ENCODE measurements at places on chromosomes 3 and 15.

DNA sequence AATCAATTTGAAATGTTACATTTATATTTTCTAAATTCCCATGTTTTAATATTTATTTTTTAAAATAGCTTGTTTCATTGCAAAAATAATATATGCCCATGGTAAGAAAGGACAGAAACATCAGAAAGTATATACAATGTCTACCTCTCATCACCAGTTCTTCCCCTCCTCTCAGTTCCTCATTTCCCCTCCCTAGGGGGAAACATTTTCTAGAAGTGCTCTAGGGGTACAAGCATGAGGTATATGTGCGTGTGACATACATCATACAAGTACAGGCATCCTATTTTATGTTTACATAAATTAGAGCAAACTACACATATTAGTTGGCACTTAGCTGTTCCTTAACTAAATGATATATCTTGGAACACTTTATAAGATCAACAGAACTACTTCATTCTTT, 189.3 kb upstream of the VEPH1 start:
- no peak for DNase-seq

GRCh38 chr3:141632779-141633374, 105.2 kb upstream of the RNF7 start:
- DNase-seq = no peak

DNA sequence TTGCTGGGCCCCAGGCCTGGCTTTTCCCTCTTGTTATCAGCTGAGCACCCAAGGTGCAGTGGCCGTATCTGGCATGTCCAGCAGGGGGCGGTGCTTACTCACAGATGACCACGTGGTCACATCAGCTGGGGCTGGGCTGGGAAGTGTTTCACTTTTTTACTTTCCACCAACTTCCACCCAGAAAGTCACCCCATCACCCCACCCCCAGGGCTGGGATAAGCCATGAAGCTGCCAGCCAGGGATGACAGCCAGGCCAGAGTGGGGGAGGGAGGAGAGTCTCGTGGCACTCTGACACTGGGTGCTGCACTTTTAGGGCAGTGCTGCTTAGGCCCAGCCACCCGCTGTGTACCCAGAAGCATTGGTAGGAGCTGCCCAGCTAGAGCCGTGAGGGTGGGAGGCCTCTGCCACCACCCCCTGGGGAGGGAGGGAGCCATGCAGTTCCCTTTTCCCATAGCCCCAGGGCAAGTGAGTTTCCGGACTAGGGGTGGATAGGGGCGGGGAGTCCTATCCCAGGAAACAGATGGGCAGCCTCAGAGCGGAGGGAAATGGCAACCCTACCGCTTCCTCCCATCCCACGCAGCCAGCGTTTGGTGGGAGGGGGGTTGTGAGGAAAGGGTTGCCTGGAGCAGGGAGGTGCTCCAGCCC, 6.1 kb downstream of the PPCDC start:
- no peak for DNase-seq

GRCh38 chr15:45589256-45589655, 2.1 kb downstream of the BLOC1S6 start:
- no peak for DNase-seq

DNA sequence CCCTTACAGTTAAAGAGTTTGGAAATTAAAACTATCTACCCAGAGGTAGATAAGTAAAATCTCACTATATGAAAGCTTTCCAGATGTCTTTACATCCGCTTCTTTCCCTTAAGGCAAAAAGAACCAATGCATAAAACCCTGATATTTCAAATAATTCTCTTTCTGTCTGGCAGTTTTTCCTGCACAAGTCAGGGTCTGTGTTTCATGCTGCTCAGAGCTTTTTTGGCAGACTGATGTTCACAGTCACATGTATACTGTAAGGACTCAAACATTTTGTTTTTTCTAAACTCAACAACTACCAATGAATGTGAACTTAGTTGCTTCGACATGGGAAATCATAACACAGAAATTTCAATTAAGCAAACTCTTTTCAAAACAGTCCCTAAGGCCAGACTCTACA, 988.4 kb downstream of the EPHA3 start:
- DNase-seq = no peak

DNA sequence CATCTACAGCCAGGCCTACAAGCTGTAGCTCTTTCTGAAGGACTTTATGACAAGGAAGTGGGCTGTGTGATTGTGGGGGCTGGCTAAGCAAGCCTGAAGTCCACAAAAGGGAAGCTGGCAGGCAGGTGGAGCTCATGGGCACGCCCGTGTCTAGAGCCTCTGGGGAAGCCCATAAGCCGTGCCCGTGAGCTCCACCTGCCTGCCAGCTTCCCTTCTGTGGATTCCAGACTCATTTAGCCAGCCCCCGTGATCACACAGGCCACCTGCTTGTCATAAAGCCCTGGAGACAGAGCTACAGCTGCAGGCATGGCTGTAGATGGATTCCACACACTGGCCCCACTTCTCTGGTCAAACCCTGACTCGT, 15.2 kb downstream of the EFCC1 start:
- peak; percentile 96 for DNase-seq

- no peak for DNase-seq
Observed at GRCh38 chr3:150238995-150239619, 169.0 kb upstream of the TSC22D2 start.

DNA sequence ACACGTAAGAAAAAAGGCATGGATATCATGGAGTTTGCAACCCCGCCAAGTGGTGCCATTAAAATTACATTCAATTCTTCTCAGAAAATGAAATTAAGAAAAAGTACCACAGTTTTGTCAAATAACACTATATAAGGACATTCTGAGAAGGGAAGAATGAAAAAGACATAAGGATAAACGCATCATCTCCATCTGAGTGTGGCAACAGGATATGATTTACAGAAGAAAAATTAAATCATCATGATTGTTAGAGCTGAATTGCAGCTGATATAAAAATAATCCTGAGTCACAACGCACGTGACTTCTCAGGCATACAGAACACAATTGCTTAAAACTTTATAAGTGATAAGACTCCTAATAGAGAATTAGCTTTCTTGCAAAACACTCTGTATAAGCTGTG, 133.8 kb downstream of the GREM1 start:
- DNase-seq = no peak

- no peak for DNase-seq
Observed at GRCh38 chr3:145678401-145678800, 482.6 kb downstream of the PLOD2 start.

DNA sequence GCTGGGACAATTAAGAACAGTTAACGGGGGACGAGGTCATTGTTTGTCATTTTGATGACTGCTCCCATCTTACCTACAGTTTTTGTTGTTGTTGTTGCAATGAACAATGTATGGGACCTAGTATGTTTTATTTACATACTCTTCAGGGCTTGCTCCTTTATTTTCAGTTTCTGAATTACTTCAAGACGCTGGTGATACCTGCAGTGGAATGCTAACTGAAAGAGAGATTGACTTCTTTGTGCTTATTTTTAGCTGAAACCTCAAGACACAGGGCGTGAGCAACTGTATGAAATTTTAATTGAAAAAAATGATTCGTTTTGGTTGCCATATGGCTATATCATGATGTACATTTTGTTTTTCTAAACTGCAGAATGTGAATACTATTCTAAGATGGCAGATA, 297.9 kb downstream of the EDEM1 start:
- no peak for DNase-seq

DNA sequence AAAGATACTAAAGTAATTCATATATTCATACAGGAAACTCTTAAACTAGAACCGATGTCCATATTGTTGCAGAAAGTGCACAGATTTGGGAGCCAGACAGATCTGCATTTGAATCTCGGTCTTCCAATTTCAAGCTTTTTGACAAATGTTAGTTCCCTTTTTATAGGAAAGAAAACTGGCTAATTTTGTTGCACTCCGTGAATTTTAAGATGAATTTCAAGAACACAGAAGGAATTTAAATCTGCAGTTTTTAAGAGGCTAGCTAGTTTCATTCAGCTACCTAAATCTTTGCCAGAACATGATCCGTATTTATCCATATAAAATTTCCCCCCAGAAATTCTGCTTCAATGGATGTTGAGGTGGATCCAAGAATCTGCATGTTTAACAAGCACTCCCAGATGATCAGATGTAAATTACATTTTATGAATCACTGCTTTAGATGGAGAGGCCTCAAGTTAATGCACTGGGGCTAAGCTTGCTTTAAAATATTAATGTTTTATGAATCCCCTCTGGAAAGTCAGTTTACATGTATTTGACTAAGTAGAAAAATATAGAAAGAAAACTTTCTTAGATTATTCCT, 1296.3 kb upstream of the CADM2 start:
- no peak for DNase-seq

GRCh38 chr15:94606286-94606685, 374.9 kb downstream of the MCTP2 start:
- DNase-seq = no peak

DNA sequence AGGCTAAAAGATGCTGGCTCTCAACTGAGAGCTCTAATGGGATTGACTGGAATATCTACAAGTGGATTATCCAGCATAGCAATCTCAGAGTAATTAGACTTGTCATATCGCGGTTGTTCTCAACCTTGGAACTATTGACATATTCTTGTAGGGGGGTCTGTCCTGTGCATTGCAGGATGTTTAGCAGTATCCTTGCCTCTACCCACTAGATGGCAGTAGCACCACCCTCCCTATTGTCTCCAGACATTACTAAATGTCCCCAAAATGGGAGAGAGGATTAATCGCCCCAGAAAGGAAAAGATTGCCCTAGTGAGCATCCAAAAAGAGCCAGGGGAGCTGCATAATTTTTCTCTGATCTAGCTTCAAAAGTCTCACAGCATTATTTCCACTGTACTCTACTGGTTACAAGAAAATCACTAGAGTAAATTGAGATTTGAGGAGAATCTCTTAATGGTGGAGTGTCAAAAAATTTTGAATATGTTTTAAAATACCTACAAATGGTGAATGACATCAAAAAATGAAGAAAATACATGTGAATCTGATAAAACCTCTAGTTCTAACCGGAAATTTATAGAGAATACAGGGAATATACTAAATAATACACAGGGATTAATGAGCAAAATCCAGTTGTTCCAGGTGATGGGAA, 388.2 kb upstream of the AGTR1 start:
- no peak for DNase-seq

DNA sequence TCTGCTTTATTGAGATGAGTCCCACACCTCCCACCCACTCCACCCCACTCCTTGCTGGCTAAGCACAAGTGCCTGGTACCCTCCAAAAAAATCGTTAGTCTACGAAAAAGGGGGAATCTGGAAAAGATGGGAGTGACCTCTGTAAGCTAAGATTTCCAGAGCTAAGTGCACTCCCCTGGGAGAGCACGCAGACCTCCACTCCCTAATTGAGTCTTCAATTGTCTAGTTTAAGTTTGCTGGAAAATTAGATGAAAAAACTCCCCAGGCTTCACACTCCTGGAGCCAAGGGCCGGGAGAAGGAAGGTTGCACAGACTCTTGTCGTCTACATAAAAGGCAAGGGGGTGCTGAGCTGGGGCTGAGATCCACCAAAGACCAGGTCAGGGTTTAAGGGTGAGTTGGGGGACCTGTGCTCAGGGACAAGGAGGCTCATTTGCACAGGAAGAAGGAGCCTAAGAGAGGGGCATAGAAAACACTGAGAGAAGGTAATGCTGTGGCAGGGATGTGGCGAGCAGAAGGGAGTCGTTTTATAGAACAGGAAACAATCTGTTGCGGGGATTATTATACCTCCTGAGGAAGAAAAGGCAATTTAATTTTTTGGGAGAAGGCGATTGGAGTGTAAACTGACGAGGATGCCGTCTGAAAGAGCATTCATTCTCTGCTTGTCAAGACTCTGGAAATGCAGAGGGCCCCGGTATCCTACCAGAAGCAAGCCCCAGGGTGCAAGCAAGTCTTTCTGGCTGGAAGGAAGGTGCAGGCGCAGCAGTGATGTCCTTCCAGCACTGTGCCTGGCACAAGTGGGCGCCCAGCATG, 126.5 kb upstream of the DLG1 start:
- no peak for DNase-seq

GRCh38 chr3:157104521-157104920, 55.4 kb downstream of the CCNL1 start:
- DNase-seq = no peak

GRCh38 chr15:89028036-89028435, 60.2 kb upstream of the ABHD2 start:
- DNase-seq = no peak

GRCh38 chr3:149497966-149498670, 23.6 kb downstream of the TM4SF4 start:
- no peak for DNase-seq

DNA sequence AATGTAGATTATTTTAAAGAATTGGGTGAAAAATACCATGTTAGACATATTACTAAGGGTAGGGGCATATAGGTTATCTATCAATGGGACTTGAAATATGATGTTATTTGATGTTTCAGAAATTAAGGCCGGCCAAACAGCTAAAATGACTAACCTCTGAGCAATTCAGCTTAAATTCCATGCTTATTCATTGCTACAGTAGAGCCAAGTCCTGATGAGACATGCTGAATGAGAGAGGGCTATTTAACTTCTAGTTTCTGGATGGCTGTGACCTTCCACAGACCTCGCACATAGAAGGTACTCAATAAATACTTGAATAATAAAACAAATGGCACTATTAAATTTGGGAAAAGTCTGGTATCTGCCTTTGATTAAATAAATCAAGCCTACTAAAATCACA, 175.6 kb upstream of the WNT5A start:
- DNase-seq = no peak

DNA sequence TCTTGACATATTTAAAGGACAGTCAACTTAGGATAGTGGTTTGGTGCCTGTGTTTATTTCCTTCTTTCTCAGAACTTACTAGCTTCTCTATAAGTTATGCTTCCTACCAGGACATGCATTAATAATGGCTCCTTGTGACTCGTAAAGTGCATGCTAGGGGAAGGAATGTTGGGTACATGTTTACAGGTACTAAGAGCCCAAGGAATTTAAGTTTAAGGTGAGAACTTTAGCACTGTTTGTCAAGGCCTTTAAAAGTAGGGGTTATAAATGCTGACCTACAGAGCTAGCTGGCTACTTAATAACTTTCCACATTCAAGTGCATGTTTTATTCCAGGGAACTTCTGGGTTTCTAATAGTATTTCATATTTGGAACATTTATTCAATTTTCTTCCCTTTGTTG, at the start of gene TMEM207:
TMEM207 (minus strand) TSS at position 101 of the 400 bp plus-strand sequence; CDS start at position 9, 92 bp downstream.
- no peak for DNase-seq

DNA sequence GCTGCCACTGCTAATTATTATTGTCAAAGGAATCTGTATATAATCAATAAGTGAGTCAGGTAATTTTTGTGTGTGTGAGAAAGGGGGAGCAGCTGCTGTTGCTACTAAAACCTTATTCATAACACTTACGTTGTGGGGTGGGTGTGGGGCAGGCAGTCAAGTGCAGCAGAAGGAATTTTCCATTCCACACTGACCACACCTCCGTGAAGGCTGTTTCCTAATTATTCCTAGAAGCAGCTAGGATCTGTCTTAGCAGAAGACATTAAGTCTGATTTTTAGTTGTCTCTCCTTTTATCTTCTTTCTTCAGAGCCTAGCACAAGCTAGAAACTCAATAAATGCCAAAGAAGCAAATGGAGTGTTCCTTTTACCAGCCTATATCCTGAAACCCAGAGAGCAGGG, 4.0 kb upstream of the U2SURP start:
- DNase-seq = no peak
